ENCODE measurements at places on chromosomes 11 and 22.

GRCh38 chr11:17991783-17992433, 20.9 kb downstream of the SERGEF start:
- peak; percentile 9 for DNase-seq

- no peak for DNase-seq
Observed at GRCh38 chr11:11230087-11230486, 123.0 kb downstream of the CSNK2A3 start.

DNA sequence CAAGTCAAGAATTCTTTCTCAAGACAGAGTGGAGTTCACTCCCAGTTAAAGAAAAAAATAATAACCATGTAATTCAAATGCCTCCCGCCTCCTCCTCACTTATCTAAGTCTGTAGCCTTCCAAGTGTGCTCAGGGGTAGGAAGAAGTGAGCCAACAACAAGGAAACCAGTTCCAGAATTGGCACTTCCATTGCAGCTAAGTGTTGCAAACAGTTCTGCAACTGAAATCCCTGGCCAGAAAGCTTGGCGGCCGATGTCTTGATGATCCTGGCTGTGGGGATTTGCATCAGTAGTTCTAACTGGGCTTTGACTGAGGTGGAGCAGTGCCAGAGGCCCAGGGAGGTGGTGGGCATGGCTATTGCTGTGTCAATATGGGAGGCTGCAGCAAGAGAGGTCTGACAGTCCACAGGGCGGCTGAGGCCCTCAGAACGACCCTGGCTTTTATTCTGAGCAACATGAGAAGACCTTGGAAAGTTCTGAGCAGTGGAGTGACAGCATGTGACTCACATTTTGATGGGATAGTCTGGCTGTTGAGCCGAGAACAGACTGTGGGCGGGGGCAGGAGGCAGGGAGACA, 19.2 kb downstream of the DHCR7 start:
- no peak for DNase-seq

- DNase-seq, result peak; percentile 17
Observed at GRCh38 chr11:47411884-47412746, 3.7 kb downstream of the SLC39A13 start.

DNA sequence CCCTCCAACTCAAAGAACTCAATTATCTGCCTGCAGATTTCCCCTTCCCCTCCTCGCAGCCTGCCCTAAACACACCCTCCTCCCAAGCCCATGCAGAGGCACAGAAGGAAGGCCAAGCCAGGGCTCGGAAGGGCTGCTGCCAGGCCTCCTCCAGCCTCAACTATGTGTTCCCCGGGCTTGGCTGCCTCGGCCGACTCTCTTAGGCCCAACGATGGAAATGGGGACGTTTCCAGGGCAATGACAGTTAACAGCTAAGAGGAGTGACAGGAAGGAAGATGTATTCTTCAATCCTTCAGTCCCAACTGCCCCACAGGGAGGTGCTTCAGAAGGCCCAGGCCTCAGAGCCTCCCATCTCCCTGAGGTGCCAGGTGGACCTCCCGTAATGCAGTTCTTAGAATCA, 104.0 kb upstream of the AKIP1 start:
- no peak for DNase-seq

All from T-helper 22 cell (primary cell).